NCI-H1092 (cell line): ENCODE measurements at places on chromosomes 7 and 10.

GRCh38 chr10:3476640-3477448 lies 304.3 kb upstream of the PITRM1 start:
- DNase-seq: no peak

DNA sequence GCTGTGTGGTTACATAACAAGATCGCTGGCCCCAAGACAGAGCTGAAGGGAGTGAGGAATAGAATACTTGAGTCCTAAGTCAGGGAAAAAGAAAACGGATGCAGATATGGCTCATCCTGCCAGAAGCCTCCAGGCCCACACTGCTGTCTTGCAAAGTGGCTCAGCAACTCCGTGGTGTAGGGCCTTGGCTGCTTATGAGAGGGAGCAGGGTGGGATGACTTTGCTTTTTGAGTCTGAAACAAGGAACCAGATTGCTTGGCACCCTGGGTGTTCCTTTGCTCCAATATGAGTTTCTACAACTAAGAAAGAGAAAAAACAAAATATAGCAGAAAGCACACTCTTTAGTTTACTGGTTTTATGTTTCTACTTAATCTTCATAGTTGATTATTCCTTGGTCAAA lies 193.8 kb upstream of the WDR11 start:
- DNase-seq: no peak

DNA sequence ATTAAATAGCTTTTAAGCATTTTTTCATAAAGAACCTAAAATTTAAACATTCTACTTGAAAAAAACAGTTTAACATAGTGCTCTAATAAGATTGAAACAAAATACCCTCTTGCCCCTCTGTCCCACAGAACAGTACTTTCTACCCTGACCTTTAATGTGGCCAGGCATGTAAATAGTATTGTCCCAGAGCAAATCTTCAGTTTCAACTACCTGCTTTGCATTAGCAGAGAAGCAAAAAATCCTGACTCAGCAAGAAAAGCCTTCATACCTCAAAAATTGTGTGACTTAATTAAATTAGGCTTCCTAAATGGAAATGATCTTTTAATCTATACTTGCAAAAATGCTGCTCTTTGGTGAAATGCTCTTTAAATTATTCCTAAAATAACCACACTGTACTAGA lies 237.4 kb upstream of the AOAH start:
- no peak for DNase-seq

- DNase-seq: no peak
These were observed 19.3 kb downstream of the VWA2 start for GRCh38 chr10:114258274-114258840.

GRCh38 chr7:50512384-50512783 lies 52.8 kb downstream of the DDC start:
- DNase-seq: no peak

GRCh38 chr10:43585046-43585445 lies 10.6 kb upstream of the ZNF239 start:
- no peak for DNase-seq

DNA sequence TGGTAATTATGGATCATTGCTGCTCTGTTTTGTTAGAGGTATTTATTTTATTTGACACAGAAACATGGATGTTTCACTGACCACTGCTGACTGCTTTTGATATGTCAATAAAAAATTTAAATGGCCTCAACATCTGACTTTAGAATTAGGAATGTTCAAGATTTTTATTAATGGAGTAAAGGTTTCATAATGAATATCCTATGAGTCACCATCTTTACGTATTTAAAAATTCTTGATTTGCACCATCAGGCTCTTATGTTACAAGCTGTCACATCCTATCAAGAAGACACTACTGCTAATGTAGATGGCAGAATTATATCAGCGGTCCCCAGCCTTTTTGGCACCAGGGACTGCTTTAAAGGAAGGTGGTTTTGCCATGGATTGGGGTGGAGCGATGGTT lies 578.7 kb upstream of the NRP1 start:
- no peak for DNase-seq
